ENCODE measurements at places on chromosomes 6 and 20. TPM values are rescaled to one million over a fixed set of nuclear protein-coding genes. Genes with fewer than 3 reads are reported as not detected.

DNA sequence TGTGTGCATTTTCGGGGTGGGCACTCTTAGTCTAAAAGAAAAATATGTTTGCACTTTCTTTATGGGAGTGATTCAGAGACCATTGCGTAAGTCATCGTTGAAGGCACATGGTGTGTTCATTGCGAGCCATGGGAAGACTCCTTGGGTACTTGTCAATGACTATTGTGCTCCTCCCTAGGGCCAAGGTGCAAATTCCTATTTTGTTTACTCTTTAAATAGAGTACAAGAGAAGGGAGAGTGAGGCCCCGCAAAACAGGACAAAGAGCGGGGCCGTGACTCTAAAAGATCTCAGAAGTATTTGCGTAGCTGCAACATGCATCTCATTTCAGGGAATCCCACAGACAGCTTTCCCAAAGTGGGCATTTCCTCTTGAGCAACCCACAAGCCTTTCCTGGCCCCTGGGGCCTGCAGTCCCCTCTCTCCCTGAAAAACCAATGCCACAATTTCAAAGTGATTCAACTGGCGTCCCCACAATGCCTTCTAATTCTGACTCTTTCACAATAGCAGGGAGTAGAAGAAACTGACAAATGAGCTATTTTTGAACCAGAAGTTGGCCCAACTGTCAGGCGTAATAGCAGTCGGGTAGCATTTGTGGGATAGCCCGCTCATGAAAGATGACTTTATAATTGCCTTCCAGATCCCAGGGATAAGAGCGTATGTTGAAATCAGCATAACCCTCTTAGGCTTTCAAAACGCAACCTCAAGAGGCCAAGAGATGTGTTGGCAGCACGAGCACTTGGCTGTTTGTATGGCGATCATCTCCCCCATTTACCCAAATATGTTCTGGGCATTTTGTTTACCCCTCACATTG, 277.9 kb upstream of the BMP2 start:
- peak; percentile 78 for DNase-seq

DNA sequence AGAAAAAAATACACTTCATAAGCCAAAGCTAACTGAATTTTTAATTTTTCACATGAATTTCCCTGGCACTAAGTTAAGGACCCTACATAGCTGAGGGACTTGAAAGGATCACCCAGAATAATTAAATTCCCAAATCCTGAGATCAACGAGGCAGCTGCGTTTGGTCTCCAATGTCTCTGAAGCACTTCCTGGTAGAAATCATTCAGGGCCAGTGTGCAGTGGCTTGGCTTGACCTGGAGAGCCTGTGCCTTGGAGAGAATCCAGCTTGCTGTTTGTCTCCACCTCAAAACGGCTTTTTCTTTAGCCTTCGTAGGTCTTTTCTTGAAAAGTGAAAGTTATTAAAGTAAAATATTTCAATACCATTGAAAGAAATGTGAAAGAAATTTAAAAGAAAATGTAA, 92.4 kb downstream of the SMOC2 start:
- no peak for DNase-seq

PRKN gene
- 2.8 TPM for total RNA-seq

DNA sequence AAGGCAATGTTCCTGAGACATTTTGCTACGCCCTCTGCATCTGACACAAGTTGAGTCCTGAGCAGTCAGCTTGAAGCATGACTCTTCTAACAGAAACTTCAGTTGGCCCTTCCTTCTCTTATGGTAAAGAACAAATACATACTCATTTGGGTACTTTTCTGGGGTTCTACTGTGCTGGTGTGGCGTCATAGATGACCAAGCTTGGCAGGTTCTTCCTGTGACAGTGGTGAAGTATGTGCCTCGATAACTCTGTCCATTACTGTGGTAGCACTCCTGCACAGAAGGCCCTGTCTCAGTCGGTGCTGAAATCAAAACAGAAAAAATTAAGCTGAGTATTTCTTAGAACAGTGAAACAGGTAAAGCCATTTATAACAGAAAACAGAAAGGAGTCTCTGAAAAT, 152.5 kb downstream of the SLC22A3 start:
- DNase-seq, result no peak

GRCh38 chr20:45545754-45546453, 1.3 kb downstream of the EPPIN start:
- DNase-seq, result peak; percentile 40

DNA sequence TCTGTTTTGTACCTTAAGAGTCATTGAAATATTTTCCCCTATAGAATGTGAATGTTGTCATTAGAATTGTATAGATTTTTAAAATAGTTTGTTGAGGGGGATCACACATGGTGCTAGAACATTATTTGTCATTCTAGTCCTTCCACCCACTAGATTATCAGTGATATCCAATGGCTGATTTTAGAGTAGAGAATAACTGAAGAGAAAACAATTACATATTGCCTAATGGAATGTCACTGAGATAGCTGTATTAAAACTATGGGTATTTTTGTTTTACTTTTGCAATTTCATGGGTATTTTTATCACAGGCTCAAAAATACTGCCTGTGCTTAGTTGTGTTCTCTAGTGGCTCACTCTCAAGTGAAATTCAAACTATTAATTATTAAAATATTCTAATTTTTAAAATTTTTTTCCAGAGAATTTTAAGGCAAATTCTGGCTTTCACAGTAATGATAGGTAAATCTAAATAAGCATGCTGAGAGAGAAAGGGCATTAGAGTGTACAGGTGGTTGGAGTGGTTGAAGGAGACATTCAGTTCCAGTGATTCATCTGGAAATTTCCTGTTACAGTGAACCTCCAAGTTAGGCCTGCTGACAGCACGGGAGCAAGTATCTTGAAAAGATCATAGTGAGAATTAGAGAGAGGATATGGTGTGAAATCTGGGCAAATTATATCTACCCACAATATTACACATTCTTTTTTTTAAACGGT, 399.6 kb downstream of the NKAIN2 start:
- DNase-seq, result peak; percentile 7

DNA sequence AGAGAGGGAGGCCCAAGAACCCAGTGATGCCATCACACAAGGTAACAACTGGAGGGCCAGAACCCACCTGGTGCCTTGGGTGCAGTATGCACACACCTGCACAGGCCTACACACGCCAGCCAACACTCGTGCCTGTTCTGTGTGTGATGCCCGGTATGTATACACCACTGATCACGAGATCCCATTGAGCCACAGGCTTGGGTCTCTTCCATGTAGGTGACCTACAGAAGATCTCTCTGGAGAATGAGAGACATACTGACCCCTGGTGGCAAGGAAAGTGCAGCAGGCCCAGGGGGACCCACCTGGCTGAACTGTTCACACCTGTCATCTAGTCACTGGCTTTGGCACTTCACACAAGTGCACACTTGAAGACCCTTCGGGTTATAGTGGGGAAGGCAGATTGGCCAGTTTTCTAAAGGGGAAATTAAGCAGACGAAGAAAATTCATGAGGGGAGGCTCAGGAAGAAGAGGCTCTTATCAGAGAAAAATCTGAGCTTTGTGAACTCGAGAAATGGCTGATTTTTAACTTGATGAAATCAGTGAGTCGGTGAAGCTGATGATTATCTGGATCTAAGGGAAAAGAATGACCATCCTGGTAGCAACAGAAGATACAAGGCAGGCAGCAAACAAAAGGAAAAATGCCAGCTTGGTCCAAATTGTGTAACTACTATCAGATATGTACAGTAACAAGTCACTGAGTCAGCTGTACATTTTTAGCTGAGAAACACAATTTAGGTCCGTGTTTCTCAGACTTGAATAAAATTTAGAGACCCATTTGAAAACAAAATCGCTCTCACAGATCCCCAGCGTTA, 69.1 kb upstream of the PBOV1 start:
- DNase-seq, result peak; percentile 69

DHX16 gene
- total RNA-seq, result 18.2 TPM

CTAGE9 gene
- 0.20 TPM for total RNA-seq

CD2AP gene
- total RNA-seq, result 48.0 TPM

NOX3 gene
- total RNA-seq, result not detected

DNA sequence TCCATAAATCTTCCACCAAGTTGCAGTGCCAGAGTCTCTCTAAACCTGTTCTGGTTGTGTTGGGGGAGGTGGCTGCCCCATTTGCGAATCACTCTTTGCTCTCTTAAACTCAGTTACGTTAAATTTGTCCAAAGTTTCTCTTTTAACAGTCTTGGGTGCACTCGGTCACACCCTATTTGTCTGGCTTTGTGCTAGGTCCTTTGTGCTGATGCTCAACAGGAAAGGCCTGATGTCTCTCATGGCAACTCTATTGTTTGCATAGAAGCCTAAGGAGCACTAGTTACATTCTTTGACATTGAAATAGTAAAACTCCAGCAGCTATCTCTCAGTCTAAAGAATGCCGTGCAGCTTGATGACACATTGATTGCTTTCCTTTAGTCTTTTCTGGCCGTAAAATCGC, 105.1 kb downstream of the TRMT11 start:
- DNase-seq, result no peak

DNA sequence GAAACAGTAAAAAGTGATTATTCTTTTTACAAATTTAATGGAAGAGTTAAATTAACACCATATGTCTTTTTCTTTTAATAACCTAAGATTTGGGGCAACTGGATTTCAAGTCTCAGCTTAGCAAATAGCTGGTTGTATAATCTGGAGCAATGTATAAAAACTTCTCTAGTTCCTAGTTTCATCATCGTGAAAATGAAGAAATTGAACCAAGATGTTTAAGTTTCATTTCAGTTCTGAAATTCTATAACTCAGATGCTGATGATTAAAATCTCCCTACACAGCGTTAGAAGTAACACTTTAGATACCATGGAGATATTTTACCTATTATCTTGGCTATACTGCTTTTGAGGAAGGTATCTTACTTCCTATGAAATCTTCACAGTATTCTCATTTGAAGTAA, 252.0 kb downstream of the KIF16B start:
- DNase-seq, result no peak

DNA sequence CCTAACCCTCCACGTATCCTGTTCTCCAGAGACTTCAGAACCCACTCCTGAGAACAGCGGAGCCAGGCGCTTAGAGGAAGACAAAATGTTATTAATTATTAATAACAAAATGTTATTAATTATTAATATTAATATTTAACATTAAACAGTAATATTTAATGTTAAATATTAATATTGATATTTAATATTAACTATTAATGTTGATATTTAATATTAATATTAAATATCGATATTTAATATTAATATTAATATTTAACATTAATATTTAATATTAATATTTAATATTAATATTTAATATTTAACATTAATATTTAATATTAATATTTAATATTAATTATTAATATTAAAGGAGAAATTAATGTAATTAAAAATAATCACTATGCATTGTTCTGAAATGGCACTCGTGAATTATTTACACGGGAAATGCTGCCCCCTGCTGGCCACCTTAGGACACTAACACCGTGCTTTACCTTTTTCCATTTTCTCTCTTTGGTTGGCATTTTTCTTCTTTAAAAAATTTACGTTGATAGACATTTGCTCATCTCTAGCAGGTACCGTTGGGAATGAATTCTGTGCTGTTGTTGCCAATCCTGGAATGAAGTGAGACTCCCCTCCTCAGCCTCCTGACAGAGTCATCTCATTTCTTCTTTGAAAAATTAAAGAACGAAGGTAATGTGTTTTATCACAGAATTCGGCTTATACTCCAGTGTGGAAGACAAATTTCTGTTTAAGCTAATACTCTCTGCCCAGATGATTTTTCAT, 7.5 kb upstream of the GGTLC1 start:
- peak; percentile 79 for DNase-seq

GRCh38 chr6:98864497-98864896, 30.1 kb downstream of the POU3F2 start:
- DNase-seq, result no peak

DNA sequence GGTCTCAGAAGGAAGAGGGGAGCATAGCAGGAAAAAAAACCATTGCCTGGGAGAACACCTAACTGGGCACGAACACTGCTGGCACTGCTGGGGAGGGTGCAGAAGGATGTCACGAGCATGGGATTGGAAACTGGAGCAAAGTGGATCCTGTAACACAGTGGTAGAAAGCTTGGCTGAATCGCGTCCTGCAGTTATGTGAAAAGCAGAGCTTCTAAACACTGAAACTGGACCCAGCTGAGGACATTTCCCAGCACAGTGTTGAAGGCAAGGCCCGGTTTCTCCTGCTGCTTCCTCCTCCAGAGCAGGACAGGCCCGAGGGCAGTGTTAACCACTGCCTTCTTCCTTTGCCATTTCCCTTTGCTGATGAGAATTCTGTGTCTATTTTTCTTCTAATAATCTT, 6.7 kb downstream of the APMAP start:
- DNase-seq, result no peak

DNA sequence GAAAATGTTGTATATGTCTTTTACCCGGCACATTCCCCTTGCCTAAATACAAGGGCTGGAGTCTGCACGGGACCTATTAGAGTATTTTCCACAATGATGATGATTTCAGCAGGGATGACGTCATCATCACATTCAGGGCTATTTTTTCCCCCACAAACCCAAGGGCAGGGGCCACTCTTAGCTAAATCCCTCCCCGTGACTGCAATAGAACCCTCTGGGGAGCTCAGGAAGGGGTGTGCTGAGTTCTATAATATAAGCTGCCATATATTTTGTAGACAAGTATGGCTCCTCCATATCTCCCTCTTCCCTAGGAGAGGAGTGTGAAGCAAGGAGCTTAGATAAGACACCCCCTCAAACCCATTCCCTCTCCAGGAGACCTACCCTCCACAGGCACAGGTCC, 11.3 kb upstream of the MAPRE1 start:
- DNase-seq, result no peak

RCAN2 gene
- total RNA-seq, result 6.6 TPM

- no peak for DNase-seq
Measured at GRCh38 chr6:130966344-130966980, 96.6 kb downstream of the EPB41L2 start.
